Nucleus accumbens (tissue), 56 donors: ENCODE measurements at places on chromosomes 3 and 15.

DNA sequence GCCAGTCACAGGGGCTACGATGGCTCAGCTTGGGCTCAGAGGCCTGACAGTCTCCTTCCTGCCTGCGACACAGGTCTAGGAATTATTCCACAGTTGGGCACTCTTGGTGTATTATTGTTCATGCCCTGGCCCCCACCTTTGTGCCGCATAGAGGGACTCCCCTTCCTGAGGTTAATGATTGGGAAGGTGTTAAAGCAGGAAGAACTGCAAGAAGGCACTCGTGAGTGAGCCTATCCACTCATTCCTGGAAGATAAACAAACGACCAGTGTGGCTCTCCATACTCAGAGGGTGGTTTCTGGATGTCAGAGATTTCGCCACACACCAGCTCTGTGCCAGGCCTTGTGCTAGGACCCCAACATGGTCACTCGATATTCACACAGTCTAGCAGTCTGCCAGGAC lies 12.3 kb downstream of the LIPC start:
- no peak for DNase-seq

DNA sequence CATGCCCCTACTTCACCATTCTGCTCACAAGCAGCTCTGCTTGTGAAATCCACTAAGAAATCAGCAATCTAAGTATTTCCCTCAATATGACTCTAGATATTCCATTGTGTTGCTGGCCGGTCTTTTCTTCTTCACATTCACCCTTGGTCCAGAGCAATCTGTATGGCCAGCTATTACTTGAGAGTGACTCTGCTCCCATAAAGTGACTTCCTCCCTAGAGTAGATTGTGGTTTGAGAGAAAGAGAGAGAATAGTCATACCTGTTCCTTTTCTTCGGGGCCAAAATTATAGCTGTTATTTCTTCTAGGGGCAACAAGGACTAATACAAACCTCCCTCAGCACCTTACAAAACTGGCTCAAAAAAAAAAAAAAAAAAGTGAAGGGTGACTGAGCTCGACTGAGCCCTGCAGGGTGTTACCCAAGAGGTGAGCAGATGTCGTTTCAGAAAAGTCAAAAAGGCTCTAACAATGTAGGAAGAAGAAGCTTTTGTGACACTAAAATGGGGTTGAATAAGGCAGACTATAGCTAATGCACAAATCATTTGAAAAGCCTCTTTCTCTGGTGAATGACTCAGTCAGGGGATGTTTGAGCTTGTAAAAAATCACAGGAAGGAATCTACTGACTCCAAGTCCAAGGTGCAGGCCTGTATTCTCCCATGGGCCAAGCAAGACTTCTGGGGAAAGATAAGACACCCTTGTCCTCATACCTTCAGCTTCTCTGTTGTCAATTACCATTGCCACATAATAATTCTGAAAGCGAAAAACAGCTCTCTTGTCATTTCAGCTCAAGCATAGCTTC lies 161.0 kb upstream of the SLC24A5 start:
- no peak for DNase-seq

GRCh38 chr3:120435621-120436020 lies 15.2 kb downstream of the FSTL1 start:
- no peak for DNase-seq

DNA sequence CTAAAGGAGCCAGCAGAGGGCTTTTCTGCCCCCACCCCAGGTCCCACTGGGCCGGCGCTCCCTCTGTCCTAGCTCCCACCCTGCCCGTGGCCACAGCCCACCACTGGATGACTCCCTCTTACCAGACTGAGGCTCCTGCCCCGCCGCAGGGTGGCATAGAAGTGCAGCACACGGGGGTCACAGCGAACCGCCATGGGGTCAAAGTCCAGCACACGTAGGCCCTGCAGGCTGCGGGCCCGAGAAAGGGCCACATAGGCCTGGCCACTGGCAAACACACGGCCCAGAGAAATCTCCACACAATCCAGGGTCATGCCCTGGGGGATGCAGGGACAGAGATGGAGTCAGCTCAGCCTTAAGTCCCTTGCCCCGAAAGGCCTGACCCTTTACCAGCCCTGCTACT lies 9.0 kb downstream of the PIF1 start:
- no peak for DNase-seq

DNA sequence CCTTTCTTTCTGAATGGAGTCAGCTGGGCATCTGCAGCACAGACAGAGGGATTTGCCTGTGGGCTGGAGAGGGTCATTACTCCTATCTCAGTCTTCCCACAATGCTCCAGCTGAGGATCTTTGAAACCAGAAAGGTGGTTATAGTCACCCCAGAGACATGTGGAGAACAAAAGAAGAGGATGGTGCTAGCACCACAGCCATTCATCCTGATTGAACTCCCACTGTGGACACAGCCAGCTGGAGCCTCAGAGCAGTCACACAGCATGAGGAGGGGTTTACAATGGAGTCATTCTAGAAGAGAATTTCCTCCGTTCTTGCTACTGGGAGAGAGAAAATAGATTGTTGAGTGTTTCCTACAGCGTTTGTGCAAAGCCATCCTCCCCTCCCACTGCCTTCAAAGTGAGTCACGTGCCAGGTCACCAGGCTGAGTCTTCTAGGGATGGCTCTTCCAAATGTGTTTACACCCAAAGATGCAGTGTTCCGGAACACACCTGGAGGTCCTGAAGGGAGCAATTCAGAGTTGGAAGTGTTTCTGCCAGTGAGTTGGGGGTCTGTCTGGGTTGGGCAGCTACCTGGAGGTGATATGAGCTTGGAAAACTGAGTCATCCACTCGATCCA lies 18.9 kb upstream of the GREM1 start:
- DNase-seq = no peak

DNA sequence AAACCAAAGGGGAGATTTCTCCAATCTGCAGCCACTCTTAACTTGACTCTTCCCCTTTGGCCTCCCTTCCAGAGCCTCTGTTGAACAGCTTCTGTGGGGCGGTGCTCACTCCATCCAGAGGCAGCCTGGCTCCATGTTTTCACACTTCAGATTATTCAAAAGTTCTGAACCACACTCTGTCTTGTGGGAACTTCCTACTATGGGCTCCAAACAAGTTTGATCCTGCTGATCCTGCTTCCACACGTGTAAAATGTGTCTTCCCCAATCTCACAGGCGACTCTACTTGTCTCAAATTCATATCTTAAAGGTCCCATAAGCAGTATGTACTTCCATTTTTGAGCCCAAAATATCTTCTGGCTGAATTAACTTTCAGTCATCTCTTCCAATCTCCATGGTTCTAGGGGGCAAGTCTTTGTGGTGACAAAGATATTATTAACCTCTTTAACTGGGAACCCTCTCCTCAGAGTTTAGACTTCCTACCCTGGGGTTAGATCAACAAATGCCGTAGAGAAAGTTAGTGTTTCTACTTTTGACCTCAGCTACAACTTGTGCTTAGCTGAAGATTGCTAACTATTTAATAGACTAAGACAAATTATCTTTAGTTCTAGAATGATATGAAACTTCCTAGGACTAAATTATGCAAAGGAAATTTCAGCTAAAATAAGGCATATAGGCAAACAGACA lies 176.3 kb upstream of the BCL6 start:
- no peak for DNase-seq

DNA sequence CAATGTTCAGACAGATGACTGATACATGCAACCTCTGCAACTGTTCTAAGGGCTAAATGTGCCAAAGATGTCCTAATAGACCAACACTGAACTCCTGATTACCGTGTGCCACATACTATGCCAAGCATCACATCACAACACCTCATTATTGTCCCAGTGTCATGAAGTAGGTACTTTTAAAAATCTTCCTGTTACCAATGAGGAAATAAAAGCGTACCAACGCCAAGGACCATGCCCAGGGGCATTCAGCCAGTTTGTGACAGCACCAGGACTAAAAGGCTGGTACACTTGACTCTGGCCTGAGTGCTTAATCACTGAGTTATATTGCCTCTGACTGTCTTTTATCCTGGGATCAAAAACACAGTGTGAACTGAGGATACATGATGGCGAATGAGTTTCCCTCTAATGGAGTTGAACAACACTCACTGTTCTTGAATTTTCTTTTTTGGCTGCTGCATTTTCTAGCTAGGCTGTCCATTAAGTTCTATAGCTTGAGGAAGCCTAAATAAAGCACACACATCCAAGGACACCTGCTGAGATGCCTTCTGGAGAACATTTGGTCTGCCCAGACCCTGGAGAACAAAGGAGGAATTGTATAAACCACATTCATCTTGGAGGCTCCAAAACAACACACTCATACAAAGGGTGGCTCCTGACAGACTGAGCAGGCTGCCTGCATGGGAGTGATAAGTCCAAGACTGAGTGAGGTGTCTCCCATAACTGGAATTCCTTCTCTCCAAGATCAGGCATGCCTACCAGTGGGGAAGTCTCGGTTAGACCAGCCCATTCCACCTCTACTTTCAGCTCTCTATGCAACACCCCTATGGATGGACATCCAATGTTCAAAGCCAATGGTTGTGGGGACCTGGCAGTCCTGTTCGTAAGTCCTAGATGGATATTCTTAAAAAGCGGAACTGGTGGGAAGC lies 126.7 kb upstream of the PRICKLE2 start:
- DNase-seq = no peak

GRCh38 chr15:63292771-63293170 lies 15.4 kb downstream of the APH1B start:
- no peak for DNase-seq

DNA sequence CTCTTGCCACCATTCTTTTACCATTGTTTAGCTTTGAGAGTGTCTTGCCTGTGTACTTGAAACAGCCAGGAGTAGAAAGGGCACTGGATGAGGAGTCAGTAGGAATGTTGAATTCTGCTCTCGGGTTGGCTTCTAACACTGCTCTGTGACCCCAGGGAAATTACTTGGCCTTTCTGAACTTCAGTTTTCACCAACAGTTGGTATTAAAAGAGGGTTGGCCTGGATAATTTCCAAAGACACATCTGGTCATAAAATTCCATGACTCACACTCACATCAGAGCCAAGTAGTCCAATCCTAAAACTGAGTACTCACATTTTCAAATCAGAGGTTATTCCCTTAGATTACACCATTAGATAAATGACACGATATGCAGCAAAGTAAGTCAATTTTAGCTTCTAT lies 141.6 kb downstream of the ECT2 start:
- DNase-seq = no peak

- DNase-seq = no peak
Observed at GRCh38 chr3:86451749-86452148, 539.2 kb downstream of the VGLL3 start.
